Endothelial cell of umbilical vein (primary cell): ENCODE measurements at places on chromosomes 3 and 15. TPM values are rescaled to one million over a fixed set of nuclear protein-coding genes. Genes with fewer than 3 reads are reported as not detected.

The GNB5 gene
- 16.8 and 19.1 TPM in 2 replicates for total RNA-seq

The KATNBL1 gene
- 56.8 and 57.9 TPM in 2 replicates for total RNA-seq

The FETUB gene
- total RNA-seq: not detected in 2 replicates

The PPP1R2 gene
- total RNA-seq: 36.2 and 37.3 TPM in 2 replicates

The FAM240A gene
- not detected in 2 replicates for total RNA-seq

The LRRIQ4 gene
- not detected in 2 replicates for total RNA-seq

The GORASP1 gene
- 68.0 and 74.7 TPM in 2 replicates for total RNA-seq

The HYAL1 gene
- 1.6 and 2.2 TPM in 2 replicates for total RNA-seq

The CYP8B1 gene
- total RNA-seq: not detected in 2 replicates

The CACNA2D2 gene
- not detected in 2 replicates for total RNA-seq

The BOC gene
- not detected in 2 replicates for total RNA-seq

The SLC38A3 gene
- 0.60 and 0.65 TPM in 2 replicates for total RNA-seq

The STXBP5L gene
- not detected in 2 replicates for total RNA-seq

The SNX22 gene
- total RNA-seq: 0.14 and 0.73 TPM in 2 replicates

- H3K27me3 ChIP-seq: no peaks in the 10 kb centered on the region
- H3K4me3 ChIP-seq: no peak overlapping the region
- H3K4me1 ChIP-seq: peaks cover 26% of the 10 kb centered on the region
- H3K36me3 ChIP-seq: no peaks in the 10 kb centered on the region
- no peak for DNase-seq
- no peak overlapping the region for H3K27ac ChIP-seq
Observed at GRCh38 chr15:90103701-90104329, 1.5 kb upstream of the IDH2 start.

DNA sequence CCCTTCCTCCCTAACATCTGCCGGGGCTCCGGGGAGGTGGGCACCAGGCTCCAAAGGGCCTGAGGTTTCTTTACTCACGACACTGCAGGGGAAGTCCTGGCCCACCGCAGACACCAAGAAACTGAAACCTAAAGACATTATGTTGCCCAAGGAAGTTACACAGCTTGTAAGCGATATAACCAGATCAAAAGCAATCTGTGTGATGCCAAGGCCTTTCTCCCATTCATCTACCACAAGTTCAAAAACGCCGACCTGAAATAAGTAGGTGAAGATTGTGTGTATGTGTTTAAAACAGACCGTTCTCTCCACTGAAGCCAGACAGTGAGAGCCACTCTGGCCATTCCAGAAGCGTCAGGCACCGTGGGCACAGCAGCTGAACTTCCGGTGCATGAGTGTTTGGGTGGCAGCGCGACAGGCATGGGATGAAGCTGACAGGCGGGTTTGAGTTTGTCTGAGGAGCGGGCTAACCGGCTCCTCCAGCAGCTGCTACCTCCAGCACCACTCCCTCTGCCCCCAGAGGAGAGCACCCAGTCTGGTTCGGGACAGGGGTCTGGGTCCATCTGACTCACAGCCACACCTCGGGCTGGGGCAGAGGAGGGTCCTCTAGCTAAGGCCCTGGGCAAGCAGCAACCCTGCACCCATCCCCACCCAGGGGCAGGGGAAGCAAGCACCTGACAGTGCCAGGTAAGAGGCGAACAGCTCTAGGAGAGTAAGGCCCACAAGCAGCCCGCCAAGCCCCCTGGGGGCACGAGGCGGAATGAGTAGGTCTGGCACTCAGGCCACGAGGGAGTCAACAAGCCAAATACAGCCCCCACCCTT, 1.3 kb downstream of the TNK2 start:
- H3K27ac ChIP-seq: no peak overlapping the region
- no peaks in the 10 kb centered on the region for H3K36me3 ChIP-seq
- DNase-seq: no peak
- no peak overlapping the region for H3K4me3 ChIP-seq
- peaks cover 1% of the 10 kb centered on the region for H3K4me1 ChIP-seq

GRCh38 chr3:140712301-140712700, 34.4 kb downstream of the TRIM42 start:
- no peak overlapping the region for H3K4me3 ChIP-seq
- H3K27ac ChIP-seq: no peak overlapping the region
- H3K4me1 ChIP-seq: no peaks in the 10 kb centered on the region
- H3K36me3 ChIP-seq: no peaks in the 10 kb centered on the region
- no peak for DNase-seq

- no peaks in the 10 kb centered on the region for H3K27me3 ChIP-seq
- no peak overlapping the region for H3K27ac ChIP-seq
- peaks cover 31% of the 10 kb centered on the region for H3K4me1 ChIP-seq
- no peak overlapping the region for H3K4me3 ChIP-seq
Observed at GRCh38 chr15:89171136-89172072, 50.0 kb downstream of the RLBP1 start.

- DNase-seq: no peak
- H3K27ac ChIP-seq: no peak overlapping the region
- H3K36me3 ChIP-seq: no peaks in the 10 kb centered on the region
- no peaks in the 10 kb centered on the region for H3K27me3 ChIP-seq
- no peak overlapping the region for H3K4me3 ChIP-seq
Observed at GRCh38 chr3:119831022-119831421, 49.1 kb downstream of the NR1I2 start.

DNA sequence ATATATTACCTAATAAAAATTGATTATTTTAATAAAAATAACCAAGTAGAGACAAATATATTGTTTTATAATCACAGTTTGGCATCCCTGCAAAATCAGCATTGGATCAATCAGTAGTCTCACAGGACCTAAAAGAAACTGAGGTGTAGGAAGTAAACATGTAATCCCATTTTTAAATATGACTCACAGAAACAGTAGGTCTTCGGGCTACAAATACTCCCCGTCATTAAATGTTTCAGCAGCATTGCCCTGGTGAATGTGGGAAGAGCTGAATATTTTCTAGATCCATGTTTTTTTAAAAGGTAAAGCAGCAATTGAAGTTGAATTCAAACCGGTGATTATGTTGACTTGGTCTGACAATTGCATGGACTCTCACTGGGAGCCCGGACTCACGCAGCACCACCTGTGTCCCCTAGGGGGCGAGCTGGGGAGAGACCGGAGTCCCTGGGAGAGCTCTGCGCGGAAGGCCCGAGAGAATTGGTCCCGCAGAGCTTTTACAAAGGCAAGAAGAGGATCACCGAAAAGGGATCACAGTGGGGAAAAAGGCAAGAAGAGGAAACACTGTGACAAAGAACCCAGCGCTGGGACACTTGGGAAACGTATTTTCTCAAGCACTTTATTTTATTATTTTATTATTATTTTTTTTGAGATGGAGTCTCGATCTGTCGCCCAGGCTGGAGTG, 17.2 kb upstream of the USP3 start:
- no peaks in the 10 kb centered on the region for H3K27me3 ChIP-seq
- no peak overlapping the region for H3K4me3 ChIP-seq
- peaks cover 14% of the 10 kb centered on the region for H3K4me1 ChIP-seq
- no peak overlapping the region for H3K27ac ChIP-seq
- DNase-seq: peak; percentile 79
- no peaks in the 10 kb centered on the region for H3K36me3 ChIP-seq

DNA sequence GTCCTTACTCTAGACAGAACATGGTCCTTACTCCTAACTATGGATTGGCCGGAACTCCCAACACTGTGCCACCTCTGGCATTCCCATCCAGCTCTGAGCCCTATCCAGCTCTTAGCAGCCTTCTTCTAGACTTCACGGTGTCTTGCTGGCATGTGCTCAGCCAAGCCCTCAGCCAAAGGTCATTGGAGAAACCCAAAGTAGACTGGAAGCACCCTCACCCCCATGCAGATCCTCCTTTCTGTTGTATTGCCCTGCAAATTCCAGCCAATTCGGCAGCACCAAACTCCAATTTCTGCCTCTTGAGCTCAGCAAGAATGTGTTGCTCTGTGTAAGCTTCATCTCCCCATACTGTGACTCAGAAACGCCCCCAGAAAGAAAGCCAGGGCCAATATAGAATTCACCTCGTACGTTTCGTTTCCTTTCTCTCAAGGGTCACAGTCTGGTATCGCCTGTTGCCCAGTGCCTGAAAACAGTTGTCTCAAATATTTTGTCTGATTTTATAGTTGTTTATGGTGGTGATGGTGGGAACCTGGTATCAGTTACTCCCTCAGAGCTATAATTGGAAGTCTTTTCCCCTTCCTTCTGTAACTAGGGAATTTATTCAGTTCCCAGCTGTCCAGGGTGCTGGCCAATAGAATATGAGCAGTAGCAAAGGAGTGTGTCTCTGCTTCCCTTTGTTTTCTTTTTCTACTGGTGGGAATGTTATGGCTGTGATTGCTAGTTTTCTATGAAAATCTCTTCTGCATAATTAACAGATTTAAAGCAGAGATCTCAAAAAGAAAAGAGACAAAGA, 28.4 kb upstream of the EPHB3 start:
- DNase-seq: no peak
- peaks cover 10% of the 10 kb centered on the region for H3K4me1 ChIP-seq
- H3K36me3 ChIP-seq: no peaks in the 10 kb centered on the region

GRCh38 chr3:105014631-105015030, 352.1 kb upstream of the ALCAM start:
- H3K36me3 ChIP-seq: no peaks in the 10 kb centered on the region

- no peak for DNase-seq
- H3K4me1 ChIP-seq: no peaks in the 10 kb centered on the region
- no peaks in the 10 kb centered on the region for H3K36me3 ChIP-seq
- no peak overlapping the region for H3K4me3 ChIP-seq
- no peaks in the 10 kb centered on the region for H3K27me3 ChIP-seq
Observed at GRCh38 chr3:179967622-179968021, 69.1 kb downstream of the PEX5L start.

GRCh38 chr3:5168110-5168509, 19.4 kb upstream of the EDEM1 start:
- no peaks in the 10 kb centered on the region for H3K27me3 ChIP-seq
- H3K36me3 ChIP-seq: peaks cover 4% of the 10 kb centered on the region
- DNase-seq: no peak
- no peak overlapping the region for H3K27ac ChIP-seq

DNA sequence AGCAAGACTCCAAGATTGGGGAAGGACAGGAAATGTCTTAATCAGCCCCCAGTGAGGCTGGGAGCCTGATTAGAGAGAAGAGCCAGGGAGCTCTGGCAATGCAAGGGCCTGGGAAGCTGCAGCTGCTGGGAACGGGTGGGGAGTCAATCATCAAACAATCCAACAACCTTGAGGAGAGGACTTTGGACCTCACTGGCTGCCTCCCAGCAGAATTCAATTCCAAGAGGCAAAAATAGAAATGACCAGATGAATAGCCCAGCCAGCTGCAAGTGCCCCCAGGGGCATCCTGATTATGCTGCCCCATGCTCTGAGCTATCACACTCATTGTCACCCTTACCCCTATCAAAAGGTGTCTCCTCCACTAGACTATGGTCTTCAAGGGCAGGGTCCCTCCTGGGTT, 6.1 kb upstream of the HOMER2 start:
- no peak overlapping the region for H3K27ac ChIP-seq
- H3K4me1 ChIP-seq: no peaks in the 10 kb centered on the region
- H3K27me3 ChIP-seq: no peaks in the 10 kb centered on the region
- no peak for DNase-seq

- peaks cover 7% of the 10 kb centered on the region for H3K27me3 ChIP-seq
- H3K27ac ChIP-seq: no peak overlapping the region
- no peak overlapping the region for H3K4me3 ChIP-seq
- DNase-seq: no peak
Observed at GRCh38 chr15:73678498-73678897, 5.7 kb upstream of the CD276 start.

- no peaks in the 10 kb centered on the region for H3K36me3 ChIP-seq
- no peak overlapping the region for H3K27ac ChIP-seq
- peaks cover 6% of the 10 kb centered on the region for H3K4me1 ChIP-seq
- DNase-seq: no peak
Observed at GRCh38 chr3:16419640-16420241, 93.8 kb downstream of the RFTN1 start.

DNA sequence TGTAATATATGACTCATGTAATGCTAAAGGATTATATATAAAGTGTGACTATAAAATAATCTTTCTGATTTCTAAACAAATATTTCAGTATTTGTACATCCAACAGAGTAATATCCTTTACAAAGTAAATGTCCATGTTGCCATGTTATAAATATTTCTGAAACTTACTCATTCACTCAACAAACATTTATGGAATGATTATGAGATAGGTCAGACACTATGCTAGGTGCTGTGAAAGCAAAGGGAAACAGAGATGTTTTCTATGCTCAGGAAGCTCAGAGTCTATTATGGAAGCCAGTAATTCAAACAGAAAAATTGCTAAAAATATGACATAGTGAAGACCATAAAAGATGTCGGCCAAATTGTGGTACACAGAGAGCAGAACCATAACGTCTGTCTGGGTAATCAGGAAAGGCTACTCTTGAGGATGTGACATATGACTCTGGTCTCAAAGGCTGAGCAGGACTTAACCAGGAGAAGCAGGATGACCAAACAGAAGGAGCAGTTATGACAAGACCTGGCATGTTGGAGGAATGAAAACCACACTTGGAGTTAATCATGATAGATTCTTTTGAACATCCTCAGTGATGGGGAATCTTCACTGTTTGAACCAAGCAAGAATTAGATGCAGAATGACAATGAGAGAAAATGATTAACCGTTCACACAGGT, 39.0 kb upstream of the MYO5C start:
- H3K36me3 ChIP-seq: peaks cover 15% of the 10 kb centered on the region
- no peak for DNase-seq
- H3K4me3 ChIP-seq: no peak overlapping the region
- no peak overlapping the region for H3K27ac ChIP-seq
- peaks cover 10% of the 10 kb centered on the region for H3K4me1 ChIP-seq
- no peaks in the 10 kb centered on the region for H3K27me3 ChIP-seq

GRCh38 chr3:64895106-64895990, 207.5 kb upstream of the ADAMTS9 start:
- peaks cover 15% of the 10 kb centered on the region for H3K4me1 ChIP-seq
- no peak for DNase-seq
- no peaks in the 10 kb centered on the region for H3K27me3 ChIP-seq

DNA sequence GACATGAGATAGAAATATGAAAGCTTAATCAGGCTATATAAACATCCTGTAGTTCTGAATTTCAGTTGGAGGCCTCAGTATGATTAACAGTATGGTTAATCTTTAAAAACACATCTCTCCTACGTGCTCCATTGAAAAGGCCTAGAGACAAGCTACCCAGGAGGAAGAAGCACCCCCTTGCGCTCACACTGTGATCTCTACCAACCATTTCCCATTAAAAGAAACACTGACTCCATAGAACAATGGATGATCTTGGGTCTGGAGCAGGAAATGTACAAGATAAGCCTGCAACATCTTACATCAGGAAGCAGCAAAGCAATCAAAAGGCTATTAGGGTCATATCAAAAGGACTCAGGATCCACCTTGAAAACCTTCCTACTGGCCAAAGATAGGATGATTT, 3.4 kb upstream of the EOGT start:
- H3K4me1 ChIP-seq: peaks cover 22% of the 10 kb centered on the region
- H3K36me3 ChIP-seq: peaks cover 3% of the 10 kb centered on the region
- H3K27me3 ChIP-seq: no peaks in the 10 kb centered on the region
- peak; percentile 25 for DNase-seq

DNA sequence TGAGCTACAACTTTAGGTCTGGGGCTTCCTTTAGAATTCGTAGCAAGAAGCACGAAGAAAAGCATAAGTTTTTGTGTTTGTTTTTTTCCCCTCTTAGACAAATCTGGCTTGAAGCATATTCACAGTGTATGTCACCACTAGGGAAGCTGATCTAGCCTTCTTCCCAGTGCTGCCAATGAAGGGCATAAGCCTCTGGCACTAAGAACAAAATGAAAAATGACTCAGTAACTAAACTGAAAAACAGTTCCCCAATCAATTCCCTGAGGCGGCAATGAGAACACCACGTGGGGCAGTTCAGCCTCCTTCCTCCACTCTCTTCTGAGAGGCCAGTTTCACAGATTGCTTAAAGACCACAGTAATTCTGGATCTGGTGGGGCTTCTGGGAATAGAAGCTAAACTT, 338.1 kb downstream of the GAP43 start:
- H3K27ac ChIP-seq: no peak overlapping the region
- H3K36me3 ChIP-seq: no peaks in the 10 kb centered on the region
- H3K4me3 ChIP-seq: no peak overlapping the region
- no peaks in the 10 kb centered on the region for H3K4me1 ChIP-seq
